ENCODE measurements at places on chromosomes 1 and 21. TPM values are rescaled to one million over a fixed set of nuclear protein-coding genes. Genes with fewer than 3 reads are reported as not detected.

- DNase-seq = no peak
Observed at GRCh38 chr21:29739176-29739575, 200.6 kb downstream of the GRIK1 start.

GRCh38 chr1:51790385-51790784 is 88.1 kb downstream of the NRDC start:
- DNase-seq = no peak

Gene FAM72B
- 6.3 TPM for total RNA-seq

GRCh38 chr1:76591963-76592362 is 275.3 kb upstream of the ST6GALNAC5 start:
- DNase-seq = no peak

Gene LEPR
- total RNA-seq = 20.2 TPM

GRCh38 chr1:37513795-37514349 is 694 bp downstream of the MEAF6 start:
- DNase-seq = no peak

Gene PTPRC
- 0.23 TPM for total RNA-seq

Gene ARHGEF16
- total RNA-seq = not detected

DNA sequence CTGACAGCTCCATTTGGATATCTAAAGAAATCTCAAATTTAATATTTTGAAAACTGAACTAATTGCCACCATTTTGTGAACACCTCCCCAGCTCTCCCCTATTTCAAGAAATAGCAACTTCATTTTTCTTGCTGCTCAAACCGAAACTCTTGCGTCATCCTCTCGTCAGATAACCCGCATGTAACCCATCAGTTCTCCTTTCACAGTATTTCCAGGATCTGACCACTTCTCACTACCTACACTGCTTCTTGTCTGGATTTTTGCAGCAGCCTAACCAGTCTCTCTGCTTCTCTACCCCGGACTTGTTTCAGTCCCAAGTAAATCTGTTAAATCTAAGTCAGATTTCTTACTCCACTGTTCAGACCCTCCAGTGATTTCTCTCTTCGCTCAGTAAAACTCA is 75.6 kb downstream of the MTR start:
- no peak for DNase-seq

DNA sequence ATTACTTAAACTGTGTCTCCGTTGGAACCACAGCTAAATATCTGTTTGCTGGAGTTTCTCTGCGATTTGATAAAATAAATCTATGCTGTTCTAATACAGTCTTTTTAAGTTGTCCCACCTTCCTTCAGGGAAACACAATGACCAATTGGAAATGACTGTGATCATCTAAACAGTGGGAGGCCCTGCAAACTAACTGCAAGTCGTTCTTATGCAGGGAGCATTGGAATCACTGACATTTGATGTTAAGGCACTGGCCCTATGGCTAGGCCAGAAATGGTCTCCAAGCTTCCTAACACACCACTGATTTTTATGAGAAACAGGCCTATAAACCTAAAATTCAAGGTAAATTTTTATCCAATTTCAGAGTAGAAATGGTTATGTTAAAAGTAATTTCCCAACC is 645.2 kb downstream of the LMO4 start:
- DNase-seq = no peak

Gene LCE1C
- not detected for total RNA-seq

DNA sequence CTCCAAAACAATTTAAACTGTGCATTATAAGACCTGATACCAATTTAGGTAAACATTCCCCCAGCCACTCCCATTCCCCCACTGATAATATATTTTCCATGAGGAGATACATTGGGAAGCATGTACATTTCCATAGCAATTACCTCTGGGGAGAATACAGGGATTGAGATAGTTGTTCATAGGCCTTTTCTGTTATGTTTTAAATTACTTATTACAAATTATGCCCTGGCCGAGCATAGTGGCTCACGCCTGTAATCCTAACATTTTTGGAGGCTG is 4.4 kb downstream of the ASAP3 start:
- DNase-seq = no peak

- DNase-seq = no peak
Observed at GRCh38 chr1:241356187-241356518, 852 bp downstream of the RGS7 start.

Gene EPS8L3
- total RNA-seq = not detected

- no peak for DNase-seq
Observed at GRCh38 chr1:184590163-184590750, 164.4 kb downstream of the EDEM3 start.

Gene RGS8
- total RNA-seq = not detected

GRCh38 chr1:147612366-147612765 is 58.0 kb downstream of the ACP6 start:
- peak; percentile 54 for DNase-seq

DNA sequence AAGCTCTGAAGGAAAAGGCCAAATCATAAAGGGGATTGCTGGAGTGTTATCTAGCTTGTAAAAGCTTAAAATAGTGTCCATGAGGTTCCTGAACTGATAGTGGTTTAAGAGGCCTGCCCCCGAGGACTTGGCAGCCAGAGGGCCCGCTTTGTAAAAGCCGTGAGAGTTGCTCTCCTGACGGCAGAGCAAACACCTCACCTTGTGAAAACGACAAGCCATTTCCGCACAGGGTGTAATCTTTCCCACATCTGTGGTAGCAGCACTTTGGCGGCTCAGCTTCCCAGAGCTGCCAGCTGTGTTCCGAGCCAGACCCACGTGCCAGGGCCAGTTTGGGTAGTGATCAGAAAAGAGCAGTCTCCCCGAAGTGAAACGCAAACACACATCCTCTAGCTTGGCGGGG is 37.0 kb downstream of the SERBP1 start:
- no peak for DNase-seq

Gene FBXO44
- 5.2 TPM for total RNA-seq

DNA sequence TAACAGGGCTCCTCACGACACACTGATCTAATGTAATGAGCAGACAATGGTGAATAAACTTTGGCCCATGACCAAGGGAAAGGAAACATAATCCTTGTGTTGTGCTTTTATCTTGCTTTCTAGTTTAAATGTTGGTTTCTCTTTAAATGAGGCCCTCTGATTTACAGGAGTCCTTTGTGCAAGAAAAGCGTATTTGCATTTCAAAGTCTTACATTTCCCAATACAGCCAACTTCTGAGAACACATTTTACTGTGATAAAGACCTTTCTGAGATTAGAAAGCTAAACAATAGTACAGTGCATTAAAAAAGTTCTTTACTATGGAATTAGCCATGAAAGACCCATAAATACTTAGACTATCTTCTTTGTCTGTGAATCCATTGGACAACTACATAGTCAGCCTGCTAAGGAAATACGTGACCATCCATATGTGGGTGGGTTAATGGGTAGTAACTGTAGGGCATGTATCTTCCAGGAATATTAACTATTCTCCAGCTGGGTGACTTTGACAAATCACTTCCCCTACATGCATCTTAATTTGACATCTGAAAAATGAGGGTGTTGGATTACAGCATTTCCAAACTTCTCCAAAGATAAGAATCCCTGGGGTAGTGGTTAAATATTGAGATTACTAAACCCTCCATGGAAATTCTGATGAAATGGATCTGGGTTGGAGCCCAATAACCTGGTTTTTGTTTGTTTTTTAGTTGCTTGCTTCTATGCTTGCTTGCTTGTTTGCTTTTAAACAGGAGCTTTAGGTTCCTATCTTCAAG is 50.3 kb upstream of the USP1 start:
- DNase-seq = no peak

- DNase-seq = no peak
Observed at GRCh38 chr1:217109928-217110327, 386.7 kb upstream of the ESRRG start.

Gene S100B
- not detected for total RNA-seq
